ENCODE measurements at places on chromosomes 5 and 9.

DNA sequence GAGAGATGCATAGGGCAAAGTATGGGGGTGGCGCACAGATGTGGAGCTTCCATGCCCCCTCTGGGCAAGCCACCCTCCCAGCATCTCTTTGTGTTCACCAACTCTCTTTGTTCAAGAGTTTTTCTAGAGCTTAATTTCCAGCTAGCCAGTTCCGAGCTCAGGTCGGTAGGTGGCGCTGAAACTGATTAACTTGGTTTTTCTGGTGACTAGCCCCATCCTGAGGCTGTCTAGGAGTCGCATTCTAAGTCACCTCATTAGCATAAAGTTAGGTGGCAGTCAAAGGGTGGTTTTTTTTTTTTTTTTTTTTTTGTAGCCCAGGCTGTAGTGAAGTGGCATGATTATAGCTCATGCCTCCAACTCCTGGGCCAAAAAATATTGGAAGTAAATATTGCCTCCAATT is 476.4 kb downstream of the KDM4C start:
- DNase-seq = no peak

GRCh38 chr5:168962306-168962705 is 338.6 kb downstream of the SLIT3 start:
- DNase-seq = no peak

- DNase-seq = no peak
Observed at GRCh38 chr5:150143350-150144245, 12.0 kb downstream of the PDGFRB start.

DNA sequence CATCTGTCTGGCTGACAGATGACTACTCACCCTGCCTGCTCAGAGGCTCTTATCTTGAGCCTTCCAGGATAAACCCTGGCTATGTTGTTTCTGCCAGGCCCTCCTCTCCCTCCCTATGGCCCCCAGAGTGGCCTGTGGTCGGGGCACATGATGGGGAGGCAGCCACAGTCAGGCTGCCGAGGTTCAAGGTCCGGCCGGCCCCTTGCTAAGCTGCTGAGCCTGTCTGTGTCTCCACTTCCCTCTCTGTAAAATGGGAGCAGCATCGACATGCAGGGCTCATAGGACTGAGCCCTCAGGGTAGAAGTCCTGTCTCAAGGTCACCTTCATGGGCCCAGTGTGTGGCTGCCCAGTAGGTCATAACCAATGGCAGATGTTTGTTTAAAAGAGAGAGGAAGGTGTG is 28.5 kb downstream of the WNK2 start:
- DNase-seq = no peak

DNA sequence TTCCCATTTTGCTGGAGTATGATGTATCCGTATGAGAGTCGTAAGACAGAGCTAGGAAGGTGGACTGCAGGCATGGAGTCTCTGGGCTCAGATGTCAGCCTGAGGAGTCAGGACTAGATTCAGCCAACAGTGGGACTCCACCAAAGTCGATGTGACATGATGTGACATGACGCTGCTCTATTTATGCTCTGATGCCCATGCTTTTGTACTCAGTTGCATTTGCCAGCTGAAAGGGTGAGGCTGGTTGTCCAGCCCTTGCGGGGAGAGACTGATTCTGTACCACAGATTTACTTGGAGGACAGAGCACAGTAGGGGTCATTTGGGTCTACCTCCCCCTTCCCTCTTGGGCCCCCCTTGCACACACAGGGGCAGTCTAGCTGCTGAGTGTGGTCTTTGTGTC is 88.5 kb upstream of the ATG10 start:
- no peak for DNase-seq

DNA sequence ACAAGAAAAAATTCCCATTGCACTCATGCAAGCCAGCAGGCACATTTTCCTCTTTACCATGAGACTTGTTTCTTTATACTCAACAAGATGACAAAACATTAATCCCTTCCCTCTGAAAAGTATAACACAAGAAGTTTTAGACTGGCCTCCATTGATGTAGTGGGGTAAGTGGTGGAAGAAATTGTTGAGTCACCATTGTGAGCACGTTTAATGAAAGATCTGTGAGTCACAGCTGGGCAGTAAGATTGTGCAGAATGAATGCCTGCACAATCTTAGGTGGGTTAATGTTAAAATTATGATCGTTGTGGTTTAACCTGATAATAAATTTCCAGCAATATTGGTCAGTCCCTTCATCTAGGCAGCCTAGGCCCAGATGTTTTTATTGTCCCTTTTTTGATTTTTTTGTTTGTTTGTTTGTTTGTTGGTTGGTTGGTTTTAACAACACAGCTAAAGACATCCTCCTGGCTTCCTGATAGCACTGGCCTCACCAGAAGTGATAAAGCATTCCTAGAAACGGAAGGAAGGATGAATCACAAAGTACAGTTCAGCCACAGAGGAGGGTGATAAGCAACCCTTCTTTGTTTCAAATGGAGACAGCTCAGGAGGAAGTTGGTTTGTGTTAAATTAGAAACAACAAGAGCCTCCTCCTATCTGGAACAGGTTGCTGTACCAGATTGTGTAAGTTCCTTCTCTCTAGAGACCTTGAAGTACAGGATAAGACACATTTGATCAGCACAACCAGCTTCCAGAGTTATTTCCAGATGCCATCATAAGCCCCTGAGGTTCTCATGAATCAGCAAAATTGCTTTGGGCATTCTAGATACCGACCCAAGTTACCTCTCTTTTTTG is 40.3 kb downstream of the SLC24A2 start:
- DNase-seq = no peak

DNA sequence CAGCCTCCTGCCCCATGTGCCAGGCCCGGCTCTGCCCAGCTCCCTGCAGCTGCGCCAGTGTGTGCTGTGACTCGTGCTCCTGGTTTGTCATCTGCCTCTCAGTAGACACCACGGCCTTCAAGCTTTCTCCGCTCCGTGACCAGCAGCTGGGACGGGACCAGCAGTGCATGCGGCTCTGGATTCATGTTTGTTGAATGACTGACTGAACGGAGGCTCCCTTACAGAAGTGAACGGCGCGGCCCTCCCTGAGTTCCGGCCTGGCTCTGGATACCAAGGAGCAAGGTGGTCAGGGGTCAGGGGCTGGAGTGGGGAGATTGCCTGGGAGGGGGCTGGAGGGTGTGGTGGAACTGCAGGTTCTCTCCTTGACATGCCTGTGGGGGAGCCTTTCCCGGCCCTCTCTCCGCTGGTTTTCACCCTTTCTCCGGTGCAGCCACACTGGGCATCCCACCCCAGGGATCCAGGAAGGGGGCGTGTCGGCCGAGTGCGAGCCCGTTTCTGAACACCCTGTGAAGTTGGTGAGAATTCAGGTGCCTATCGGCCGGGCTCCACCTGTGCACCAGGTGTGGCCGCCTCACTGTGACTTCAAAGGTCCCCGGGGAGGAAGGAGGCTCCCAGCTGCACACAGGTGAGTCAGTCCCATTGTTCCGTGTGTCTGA is 11.1 kb upstream of the CEP72 start:
- DNase-seq = no peak

DNA sequence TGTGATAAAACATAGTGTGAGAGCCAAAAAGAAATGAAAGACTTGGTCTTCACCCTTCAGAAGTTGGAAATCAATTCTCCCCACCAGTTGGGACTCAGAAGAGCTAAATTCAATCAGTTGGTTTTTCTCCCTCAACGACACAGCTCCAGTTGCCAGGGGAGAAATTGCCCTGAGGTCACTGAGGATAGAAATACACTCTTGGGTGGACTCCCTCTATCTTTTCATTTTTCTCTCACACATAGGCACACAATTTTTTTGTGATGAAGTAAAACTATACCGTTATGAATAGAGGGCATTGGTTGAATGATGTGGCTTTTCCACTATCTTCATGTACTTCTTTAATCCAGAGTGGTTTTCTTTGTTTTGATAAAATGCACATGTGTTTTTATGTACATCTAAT is 80.2 kb downstream of the ZNF366 start:
- no peak for DNase-seq

GRCh38 chr9:70829591-70830265 is 291.7 kb downstream of the TRPM3 start:
- DNase-seq = no peak

DNA sequence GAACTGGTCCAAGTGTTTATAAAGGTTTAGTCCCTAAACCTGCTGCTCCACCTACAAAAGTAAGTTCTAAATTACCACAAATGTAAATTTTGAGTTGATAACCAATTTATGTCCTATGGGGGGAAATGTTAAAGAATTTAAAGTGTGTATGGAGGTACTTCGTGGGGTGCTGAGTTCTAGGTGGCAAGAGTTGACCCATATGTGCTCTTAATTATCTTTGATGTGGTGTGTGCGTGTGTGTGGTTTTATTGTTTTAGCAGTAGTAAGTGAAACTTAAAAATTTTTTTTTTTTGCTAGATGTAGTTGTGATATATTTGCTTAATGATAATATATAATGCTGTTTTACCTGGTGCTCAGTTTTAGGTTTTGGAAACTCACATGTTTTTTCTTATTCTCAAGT is 72.6 kb downstream of the GPBP1 start:
- DNase-seq = no peak

- no peak for DNase-seq
Observed at GRCh38 chr5:74885170-74885569, 19.0 kb upstream of the FAM169A start.

DNA sequence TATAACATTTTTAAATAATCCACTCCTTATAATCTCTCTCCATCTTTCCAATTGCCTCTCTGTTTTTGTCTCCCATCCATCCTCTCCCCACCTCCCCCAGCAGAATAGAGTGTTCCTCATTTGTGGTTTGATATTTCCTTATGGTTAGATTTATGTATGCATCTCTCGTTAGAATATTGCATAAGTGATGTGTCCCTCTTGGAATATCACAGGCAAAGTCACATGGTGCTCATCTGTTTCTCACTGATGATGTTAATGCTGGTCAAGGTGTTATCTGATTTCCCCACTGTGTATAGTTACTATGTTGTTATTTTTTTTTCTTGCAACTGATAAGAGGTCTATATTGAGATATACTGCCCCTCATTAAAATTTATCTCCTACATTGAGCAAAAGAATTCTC is 3.1 kb upstream of the LRRC70 start:
- DNase-seq = no peak

DNA sequence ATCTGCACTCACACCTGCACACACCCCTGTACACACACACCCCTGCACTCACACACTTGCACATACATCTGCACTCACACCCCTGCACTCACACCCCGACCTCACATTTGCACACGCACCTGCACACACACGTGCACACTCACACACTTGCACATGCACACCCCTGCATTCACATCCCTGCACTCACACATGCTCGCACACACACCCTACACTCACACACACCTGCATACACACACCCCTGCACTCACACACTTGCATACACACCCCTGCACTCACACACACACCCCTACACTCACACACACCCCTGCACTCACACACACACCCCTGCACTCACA is 27.5 kb downstream of the GLT6D1 start:
- no peak for DNase-seq

- no peak for DNase-seq
Observed at GRCh38 chr5:14407051-14407450, 174.5 kb upstream of the OTULINL start.

DNA sequence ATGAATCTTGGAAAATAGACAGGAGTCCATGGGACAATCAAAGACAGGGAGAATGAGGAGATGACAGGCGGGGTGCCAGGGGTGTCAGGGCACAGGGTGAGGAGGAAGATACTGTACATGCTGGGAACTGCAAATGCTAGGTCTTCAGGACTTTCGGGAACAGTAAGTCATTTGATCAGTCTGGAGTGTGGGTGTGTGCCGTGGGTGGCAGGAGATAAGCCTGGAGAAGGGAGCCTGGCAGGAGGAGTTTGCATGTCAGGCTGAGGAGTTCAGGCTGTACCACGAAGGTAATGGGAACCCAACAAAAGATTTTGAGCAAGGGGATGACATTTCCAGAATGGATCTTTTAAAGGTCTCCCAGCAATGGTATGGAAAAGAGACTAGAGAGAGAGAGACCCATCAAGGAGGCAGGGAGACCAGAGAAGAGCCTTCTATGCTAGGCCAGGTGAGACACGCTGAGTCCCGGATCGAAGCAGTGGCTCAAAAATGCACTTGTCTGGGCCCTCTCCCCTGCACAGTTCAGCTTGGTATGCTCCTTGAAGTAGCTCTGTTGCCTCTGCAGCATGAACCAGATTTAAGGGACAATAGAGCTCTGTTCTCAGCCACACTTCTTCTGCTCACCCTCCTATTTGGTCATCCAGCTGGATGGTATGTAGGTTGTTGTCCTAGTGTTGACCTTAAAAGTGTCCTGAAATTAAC is 77.0 kb upstream of the FER start:
- DNase-seq = no peak

DNA sequence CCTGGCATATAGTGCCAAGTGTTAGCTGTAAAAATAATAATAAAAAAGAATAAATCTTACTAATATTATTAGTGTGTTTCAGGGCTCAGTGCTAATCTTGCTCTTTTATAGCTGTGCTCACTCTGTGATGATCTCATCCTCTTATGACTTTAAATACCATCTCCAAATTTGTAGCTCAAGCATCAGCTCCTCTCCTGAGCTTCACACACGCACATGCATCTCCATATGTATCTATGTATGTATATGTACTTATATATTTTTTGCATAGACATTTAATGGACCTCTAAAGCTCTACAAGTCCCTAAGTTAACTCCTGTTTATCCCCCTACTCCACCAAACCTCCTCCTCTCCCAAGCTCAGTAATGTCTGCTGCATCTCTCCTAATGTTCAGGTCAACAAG is 170.8 kb upstream of the NR3C1 start:
- DNase-seq = no peak

DNA sequence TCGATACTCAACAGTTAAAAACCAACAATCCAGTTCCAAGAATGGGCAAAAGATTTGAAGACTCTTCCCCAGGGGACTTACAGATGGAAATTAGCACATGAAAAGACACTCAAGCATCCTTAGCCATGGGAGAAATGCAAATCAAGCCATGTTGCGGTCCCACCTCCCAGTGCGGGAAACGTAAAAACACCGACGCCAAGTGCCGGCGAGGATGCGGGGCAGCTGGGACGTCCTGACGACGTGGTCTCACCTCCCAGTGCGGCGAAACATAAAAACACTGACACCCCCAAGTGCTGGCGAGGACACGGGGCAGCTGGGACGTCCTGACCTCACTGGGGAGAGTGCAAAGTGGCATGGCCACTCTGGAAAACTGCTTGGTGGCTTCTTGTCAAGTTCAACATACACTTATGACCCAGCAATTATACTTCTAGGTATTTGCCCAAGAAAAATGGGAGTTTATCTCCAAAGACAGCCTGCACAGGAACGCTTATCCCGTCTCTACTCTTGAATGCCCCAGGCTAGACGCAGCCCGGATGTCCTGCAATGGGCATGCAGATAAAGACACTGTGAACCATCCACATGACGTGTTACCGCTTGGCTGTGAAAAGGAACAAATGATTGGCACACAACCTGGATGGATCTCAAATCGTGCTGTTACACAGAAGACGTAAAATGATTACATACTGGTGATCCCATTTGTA is 60.1 kb upstream of the UBAC1 start:
- DNase-seq = no peak
